HS-5 (cell line): ENCODE measurements at places on chromosomes 13 and 19.

DNA sequence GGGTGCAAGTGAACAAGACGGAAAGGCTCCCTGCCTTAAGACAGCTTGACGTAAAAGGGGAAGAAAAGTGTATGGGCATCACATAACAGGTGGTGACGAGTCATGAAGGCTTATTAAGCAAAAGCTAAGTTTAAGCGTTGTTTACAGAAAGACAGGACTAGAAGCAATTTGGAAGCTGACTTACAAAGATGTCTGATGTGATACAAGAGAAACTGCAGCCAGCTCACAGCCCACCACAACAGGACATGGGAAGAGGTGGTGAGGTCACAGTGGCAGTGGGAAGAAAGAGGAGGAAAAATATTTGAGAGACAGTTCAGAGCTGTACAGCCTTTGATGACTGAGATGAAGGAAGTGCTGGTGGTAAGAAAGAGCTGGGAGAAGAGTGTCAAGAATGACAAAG lies 181.6 kb downstream of the KLF12 start:
- DNase-seq: no peak

GRCh38 chr13:94121686-94122085 lies 357.8 kb downstream of the DCT start:
- DNase-seq: no peak

- no peak for DNase-seq
Observed at GRCh38 chr13:53568491-53568890, 539.9 kb downstream of the OLFM4 start.

- DNase-seq: no peak
Observed at GRCh38 chr13:110398564-110399507, 91.8 kb downstream of the COL4A2 start.

DNA sequence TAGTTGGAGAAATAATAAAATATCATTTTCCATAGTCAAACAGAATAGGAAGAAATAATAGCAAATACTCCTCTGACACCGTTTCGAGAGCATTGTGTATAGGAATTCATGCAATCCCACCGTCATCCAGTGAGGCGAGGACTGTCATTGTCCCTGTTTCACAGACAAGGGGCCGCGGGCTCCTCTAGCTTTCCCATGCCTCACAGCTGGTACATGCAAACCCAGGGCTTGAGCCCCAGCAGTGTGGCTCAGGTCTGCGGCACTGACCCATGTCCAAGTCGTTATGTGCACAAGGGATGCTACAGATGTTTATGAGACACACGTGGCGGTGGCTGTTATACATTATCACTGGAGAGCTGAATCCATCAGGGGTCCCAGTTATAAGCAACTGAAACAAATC lies 18.5 kb upstream of the ATP11A start:
- no peak for DNase-seq

GRCh38 chr13:31159306-31159705 lies 2.4 kb downstream of the HSPH1 start:
- no peak for DNase-seq

DNA sequence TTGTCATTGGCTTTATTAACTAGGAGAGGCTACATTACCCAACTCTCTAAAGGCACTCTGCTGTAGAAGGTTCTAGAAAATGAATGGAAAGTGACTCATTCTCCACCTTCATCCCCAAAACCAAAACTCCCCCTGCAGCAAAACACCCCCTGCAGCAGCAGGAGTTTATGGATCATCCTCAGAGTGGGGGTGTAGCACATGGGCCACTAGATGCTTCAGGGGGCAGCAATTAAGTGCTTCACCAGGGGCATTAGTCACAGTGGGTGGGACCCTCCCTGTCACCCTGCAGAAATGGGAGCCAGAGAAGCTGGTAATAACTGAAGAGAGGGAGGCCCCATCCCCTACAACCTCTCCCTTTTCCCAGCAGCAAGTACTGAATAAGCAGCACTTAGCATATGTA lies 64.5 kb upstream of the MED4 start:
- DNase-seq: no peak

- DNase-seq: no peak
Observed at GRCh38 chr19:5191091-5191490, 149.5 kb downstream of the PTPRS start.

DNA sequence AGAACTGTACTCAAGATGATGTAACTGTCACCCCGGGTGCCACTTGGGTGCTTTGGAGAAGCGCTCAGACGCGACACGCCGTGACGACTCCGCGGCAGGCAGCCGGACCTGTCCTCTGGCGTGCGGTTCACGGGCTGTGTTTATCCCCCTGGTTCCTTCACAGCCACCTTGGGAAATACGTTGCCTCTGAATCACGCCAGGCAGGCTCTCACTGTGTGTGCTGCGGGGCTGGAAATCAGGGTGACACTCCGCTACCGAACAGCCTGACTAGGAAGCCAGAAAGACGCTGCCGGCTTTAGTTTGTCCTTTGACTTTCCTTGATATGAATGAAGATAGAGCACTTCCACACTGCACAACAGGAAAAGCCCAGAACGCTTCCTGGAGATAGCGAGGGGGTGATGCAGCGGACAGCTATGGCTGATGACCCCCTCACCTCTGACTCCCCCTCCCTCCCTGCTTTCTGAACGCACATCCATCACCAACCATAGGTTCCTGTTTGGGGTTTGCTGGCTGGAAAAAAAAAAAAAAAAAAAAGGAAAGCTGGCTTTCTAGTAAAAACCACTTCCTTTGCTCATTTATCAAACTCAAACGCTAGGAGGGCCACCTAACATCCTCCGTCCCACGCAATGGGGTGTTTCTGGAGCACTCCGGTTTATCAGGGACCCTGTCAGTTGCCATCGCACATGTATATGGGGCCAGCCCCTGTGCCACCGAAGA lies 3.7 kb upstream of the GP6 start:
- DNase-seq: no peak

DNA sequence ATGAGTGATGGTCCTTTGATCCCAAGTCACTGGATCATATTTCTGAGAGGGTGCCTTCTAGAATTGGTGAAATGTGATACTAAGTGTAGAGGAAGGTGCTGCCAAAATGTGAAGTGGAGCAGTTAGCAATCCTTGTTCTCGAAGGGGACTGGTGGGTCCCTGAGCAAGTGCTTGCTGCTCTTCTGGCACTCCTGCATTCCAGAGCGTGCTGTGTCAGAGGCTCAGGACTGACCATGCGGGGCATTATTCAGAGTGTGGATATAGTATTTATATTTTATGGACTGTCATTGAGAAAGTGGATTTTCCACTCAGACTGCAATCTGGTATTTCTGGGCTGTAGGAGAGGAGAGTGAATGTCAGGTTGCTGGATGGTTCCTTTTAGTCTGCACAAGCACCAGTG lies 152.6 kb upstream of the KL start:
- no peak for DNase-seq
